Urinary bladder (tissue), 4 donors: ENCODE measurements at places on chromosomes 13 and 19. TPM values are rescaled to one million over a fixed set of nuclear protein-coding genes. Genes with fewer than 3 reads are reported as not detected.

DNA sequence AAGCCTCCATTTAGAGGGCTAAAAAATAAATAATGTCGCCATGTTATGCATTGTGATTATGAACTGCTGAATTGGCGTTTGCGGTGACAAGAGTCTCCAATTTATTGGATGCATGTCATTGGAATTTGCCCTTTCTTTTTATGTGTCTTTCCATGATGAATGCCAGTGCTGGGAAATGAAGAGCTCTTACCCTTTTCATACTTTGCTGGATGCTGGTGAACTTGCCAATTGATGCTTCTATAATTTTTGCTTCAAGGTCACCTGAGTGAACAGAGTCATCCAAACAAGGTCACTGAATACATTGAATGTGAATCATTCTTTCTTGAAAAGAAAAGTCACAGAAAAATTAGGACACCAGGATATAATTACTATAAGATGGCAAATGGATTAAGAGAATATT lies 348.2 kb downstream of the OXGR1 start:
- DNase-seq, result no peak

GRCh38 chr13:21478881-21479808 lies 20.0 kb upstream of the ZDHHC20 start:
- DNase-seq, result peak; percentile 59

- no peak for DNase-seq
These were observed 39.4 kb downstream of the ZNF136 start for GRCh38 chr19:12202250-12202649.

MBD3L3 gene
- not detected for total RNA-seq

GRCh38 chr13:20513466-20513995 lies 12.1 kb downstream of the CRYL1 start:
- DNase-seq, result no peak

DNA sequence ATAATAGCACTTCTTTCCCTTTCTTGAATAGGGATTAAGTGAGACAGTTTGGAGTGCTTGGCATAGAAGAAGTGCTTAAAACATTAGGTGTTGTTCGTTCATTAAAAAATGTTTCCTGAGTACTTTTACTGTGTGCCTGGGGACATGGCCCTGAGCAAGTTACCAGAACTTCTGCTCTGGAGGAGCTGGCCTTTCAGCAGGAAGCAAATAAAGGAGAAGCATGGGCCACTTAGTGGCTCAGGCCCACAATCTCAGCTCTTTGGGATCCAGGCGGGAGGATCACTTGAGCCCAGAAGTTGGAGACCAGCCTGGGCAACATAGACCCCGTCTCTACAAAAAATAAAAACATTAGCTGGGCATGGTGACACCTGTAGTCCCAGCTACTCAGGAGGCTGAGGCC lies 5.7 kb downstream of the DNM2 start:
- DNase-seq, result no peak

DNA sequence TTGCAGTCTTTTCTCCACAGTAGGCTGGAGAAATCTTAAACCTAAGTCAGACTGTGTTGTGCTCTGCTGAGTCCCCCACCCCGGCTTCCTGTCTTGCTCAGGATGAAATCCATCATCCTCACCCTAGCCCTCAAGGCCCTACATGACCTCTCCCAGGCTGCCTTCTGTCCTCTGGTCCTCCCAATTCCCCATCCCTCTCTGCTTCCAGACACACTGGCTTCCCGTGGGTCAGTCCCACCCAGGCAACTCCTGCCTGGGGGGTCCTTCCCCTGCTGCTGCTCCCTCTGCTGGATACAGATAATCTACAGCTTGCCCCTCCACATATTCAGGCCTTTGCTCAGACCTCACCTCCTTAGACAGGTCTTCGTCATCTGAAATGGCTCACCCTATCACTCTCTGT lies 18.4 kb upstream of the CBY2 start:
- DNase-seq, result no peak

- no peak for DNase-seq
These were observed 5.6 kb downstream of the ZAR1L start for GRCh38 chr13:32309312-32310133.

DNA sequence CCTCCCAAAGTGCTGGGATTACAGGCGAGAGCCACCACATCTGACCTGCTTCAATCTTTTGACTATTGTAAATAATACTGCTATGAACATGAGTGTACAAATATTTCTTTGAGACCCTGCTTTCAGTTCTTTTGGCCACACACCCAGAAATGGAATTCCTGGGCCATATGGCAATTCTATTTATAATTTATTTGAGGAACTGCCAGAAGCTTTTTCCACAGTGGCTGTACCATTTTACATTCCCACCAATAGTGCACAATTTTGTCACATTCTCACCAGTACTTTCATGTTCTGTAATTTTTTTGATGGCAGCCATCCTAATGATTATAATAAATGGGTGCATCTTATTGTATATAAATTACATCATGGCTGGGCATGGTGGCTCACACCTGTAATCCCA lies 13.7 kb upstream of the FCER2 start:
- no peak for DNase-seq

- no peak for DNase-seq
These were observed 5.6 kb upstream of the KLK13 start for GRCh38 chr19:51070334-51071094.

DUXA gene
- total RNA-seq, result not detected

GRCh38 chr13:24306632-24307031 lies 2.7 kb upstream of the C1QTNF9 start:
- DNase-seq, result no peak

ZNF793 gene
- total RNA-seq, result 16.8 TPM

- DNase-seq, result no peak
These were observed 204.2 kb downstream of the DCLK1 start for GRCh38 chr13:35926859-35927530.

SIGLEC8 gene
- total RNA-seq, result 0.90 TPM

- DNase-seq, result no peak
These were observed 9.1 kb downstream of the PNPLA6 start for GRCh38 chr19:7544626-7545025.

DNA sequence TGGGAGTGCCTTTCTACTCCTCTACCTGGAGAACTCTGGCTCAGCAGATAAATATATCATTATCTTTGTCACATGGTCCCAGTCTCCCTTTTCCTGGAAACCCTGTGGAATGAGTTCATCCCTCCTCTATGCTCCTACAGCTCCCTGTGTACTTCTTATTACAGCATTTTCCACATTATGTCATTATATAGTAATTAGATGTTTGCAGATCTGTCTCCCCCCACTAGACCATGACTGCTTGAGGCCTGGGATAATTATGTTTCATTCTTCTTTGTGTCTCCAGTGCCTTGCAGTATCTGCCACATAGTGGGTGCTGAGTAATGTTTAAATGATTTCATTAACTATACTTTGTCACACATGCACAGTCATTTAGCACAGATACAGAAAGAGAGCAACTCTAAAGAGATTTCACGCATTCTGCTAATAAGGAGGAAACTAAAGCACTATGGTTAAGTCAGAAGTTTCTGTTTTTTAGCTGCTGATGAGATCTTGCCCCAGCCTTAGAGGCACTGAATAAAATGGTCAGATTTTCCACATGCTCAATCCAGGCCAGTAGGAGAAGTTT lies 66.1 kb upstream of the DIAPH3 start:
- no peak for DNase-seq

OR10H4 gene
- total RNA-seq, result not detected
